Smooth muscle cell of the pulmonary artery (primary cell): ENCODE measurements at places on chromosomes 2 and 18. TPM values are rescaled to one million over a fixed set of nuclear protein-coding genes. Genes with fewer than 3 reads are reported as not detected.

Gene NFU1
- total RNA-seq, result 19.7 and 31.3 TPM in 2 replicates

Gene DNER
- 0.20 and 1.0 TPM in 2 replicates for total RNA-seq

Gene KIF5C
- 0.10 and 0.13 TPM in 2 replicates for total RNA-seq

Gene CPLX4
- not detected in 2 replicates for total RNA-seq

Gene ANO7
- total RNA-seq, result 1.0 and 1.7 TPM in 2 replicates

Gene CDH2
- total RNA-seq, result 84.8 and 368 TPM in 2 replicates

Gene CLHC1
- 9.3 TPM in 2 replicates for total RNA-seq

Gene MYO1B
- 99.9 and 246 TPM in 2 replicates for total RNA-seq

Gene RFTN2
- 3.5 and 10.0 TPM in 2 replicates for total RNA-seq

Gene LRRTM4
- 0.07 TPM in 1 of 2 replicates, not detected in the other for total RNA-seq

Gene KCNK3
- total RNA-seq, result 0.89 and 4.1 TPM in 2 replicates

Gene GPBAR1
- total RNA-seq, result 0.03 and 0.13 TPM in 2 replicates

Gene NAT8
- total RNA-seq, result not detected in 2 replicates

Gene RALB
- 53.7 and 57.5 TPM in 2 replicates for total RNA-seq

Gene ANTXR1
- 89.3 and 121 TPM in 2 replicates for total RNA-seq

Gene PLEKHH2
- 1.7 and 8.9 TPM in 2 replicates for total RNA-seq

Gene ALKAL2
- not detected in 2 replicates for total RNA-seq

Gene DNPEP
- 68.5 and 91.9 TPM in 2 replicates for total RNA-seq

Gene HK2
- total RNA-seq, result 113 and 133 TPM in 2 replicates

Gene IL37
- total RNA-seq, result not detected in 2 replicates

Gene CGREF1
- total RNA-seq, result 30.5 and 40.8 TPM in 2 replicates

Gene MAP3K19
- total RNA-seq, result not detected in 2 replicates

Gene DSG4
- not detected in 2 replicates for total RNA-seq

Gene ZNF532
- 57.8 and 66.3 TPM in 2 replicates for total RNA-seq

Gene POTEJ
- total RNA-seq, result not detected in 2 replicates

Gene NCKAP1
- total RNA-seq, result 211 and 218 TPM in 2 replicates

Gene EVX2
- total RNA-seq, result not detected in 2 replicates

Gene CXCR4
- total RNA-seq, result 0.85 and 2.0 TPM in 2 replicates
